ENCODE measurements at places on chromosomes 12 and 14.

- DNase-seq = no peak
These were observed 35.1 kb downstream of the EIF2S3B start for GRCh38 chr12:10540776-10541205.

GRCh38 chr12:89448951-89449371, 75.6 kb downstream of the GALNT4 start:
- no peak for DNase-seq

GRCh38 chr12:44380861-44381260, 495.3 kb downstream of the NELL2 start:
- no peak for DNase-seq

GRCh38 chr12:13942826-13943225, 38.6 kb downstream of the GRIN2B start:
- no peak for DNase-seq

GRCh38 chr12:106358396-106359241, 1.1 kb downstream of the POLR3B start:
- DNase-seq = no peak

- DNase-seq = no peak
These were observed 235.5 kb downstream of the TMEM121 start for GRCh38 chr14:105761842-105762241.

GRCh38 chr12:5746036-5746908, 198.8 kb downstream of the ANO2 start:
- no peak for DNase-seq

- no peak for DNase-seq
These were observed 307.7 kb downstream of the GPHN start for GRCh38 chr14:66815687-66816086.

GRCh38 chr12:48105321-48105866, 485 bp downstream of the SENP1 start:
- peak; percentile 83 for DNase-seq

DNA sequence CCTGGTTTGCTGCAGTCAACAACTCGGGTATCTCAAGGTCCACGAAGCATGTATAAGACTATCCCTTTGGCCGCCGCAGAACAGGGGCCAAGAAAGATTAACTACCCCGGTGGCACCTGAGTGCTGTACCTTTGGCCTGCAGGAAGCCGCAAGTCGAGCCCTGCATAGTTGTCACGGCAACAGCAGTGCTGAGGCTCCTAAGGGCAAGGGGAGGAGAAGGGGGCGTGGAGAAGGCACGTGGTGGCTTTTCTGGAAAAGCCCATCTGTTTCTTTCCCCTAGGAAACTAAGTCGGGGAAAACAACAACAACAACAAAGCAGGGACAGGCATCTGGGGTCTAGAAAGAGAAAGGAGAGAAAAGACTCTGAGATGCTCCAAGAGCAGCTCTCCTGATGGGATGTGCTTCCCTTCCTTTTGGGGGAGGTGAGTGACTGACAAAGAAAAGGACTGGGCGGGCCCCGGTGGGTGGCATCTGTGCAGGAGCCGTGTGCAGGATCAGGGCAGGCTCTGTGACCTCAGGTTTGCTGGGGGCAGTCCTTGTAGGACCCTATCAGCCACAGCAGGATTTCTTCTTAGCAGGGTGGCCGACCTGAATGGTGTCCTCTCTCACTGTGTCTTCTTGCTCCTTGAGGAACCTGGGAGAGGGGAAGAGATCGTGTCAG, 123.9 kb downstream of the PRMT8 start:
- DNase-seq = no peak

GRCh38 chr14:27528328-27528727, 930.5 kb upstream of the NOVA1 start:
- no peak for DNase-seq

DNA sequence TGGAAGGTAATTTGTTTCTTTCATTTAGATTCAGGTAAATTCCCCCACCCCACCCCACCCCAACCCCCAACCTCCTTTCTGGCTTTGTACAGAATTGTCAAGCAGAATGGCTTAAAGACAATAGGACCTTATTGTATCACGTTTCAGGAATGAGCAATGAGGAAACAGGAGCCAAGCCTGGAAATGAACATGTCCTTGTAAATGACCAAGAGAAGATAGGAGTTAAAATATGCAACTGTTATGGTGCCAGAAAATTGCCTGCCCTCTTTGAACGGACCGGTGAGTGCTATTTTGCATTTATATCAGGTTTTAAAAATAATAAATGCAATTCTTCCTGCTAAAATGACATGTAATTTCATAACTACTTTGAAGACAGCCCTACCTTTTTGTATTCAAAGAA, 141.6 kb upstream of the PELI2 start:
- no peak for DNase-seq

- no peak for DNase-seq
These were observed 105.1 kb downstream of the C12orf50 start for GRCh38 chr12:87924149-87924548.

- DNase-seq = no peak
These were observed 151.6 kb downstream of the KICS2 start for GRCh38 chr12:64070454-64070853.

DNA sequence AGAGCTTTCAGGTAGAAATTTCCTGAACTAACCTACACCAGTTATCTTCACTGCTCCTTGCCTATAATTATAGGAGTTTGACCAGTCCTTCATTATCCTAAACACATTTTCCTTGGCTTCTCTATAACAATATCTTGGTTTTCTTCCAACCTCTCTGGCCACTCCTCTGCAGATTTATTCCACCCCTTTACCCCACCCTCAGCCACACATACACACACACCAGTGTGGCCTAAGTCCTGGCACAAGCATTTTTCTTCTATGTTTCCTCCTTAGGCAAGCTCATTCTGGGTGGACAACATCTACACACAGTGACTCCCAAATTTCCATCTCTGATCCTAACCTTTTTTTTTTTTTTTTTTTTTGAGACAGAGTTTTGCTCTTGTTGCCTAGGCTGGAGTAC, 25.1 kb downstream of the CDK17 start:
- no peak for DNase-seq
